ENCODE measurements at places on chromosomes 1 and 21.

DNA sequence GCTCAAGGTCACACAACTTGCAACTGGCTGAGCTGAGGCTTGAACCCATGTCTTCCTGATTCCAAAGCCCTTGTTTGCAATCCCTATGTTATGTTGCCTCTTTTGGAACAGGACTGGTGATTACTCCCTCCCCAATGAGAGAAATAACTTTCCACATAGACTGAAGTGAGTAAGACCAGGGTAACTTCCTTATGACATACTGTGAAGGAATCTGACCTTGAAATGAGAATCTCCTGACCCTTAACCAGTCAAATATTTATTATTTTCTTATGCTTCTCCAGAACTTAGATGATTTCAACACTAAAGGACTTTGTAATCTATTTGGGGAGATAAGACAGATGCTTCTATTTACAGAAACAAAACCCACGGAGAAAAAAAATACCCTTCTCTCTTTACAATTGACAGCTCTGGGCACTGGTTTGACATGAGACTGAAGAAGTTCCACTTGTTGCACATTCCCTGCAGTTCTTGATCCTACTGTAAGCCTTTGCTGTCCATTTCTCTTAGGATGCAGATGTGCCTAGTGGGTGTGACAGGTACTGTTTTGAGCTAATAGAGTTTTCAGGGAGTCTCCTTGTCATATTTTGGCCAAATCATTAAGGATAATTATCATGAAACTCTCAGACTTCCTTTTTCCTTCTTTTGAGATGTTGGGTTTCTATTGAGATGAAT lies 3.9 kb upstream of the RPTN start:
- no peak for DNase-seq

- no peak for DNase-seq
Measured at GRCh38 chr1:54475946-54476516, 69.8 kb upstream of the SSBP3 start.

GRCh38 chr1:59506952-59507351 lies 210.1 kb downstream of the FGGY start:
- DNase-seq: no peak

DNA sequence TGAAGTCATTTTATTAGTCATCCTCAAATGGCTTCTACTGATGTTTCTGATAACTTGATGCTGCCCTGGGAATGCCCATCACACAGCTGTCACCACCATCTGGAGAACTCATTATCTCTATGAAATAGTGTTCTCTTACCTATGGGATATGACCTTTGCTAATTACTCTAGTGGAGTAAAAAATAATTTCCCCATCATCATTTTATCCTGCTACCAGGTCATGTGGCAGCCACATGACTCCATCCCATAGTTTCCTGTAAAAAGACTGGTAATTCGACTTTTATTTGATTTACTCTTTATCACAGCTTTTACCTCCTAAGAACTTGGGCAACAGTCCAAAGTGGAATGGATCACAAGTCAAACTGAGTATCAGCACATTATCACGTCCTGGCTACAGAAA lies 76.1 kb upstream of the USP25 start:
- no peak for DNase-seq

- no peak for DNase-seq
Measured at GRCh38 chr1:118246646-118247045, 61.6 kb upstream of the SPAG17 start.

GRCh38 chr1:214700437-214700836 lies 97.4 kb downstream of the CENPF start:
- no peak for DNase-seq

DNA sequence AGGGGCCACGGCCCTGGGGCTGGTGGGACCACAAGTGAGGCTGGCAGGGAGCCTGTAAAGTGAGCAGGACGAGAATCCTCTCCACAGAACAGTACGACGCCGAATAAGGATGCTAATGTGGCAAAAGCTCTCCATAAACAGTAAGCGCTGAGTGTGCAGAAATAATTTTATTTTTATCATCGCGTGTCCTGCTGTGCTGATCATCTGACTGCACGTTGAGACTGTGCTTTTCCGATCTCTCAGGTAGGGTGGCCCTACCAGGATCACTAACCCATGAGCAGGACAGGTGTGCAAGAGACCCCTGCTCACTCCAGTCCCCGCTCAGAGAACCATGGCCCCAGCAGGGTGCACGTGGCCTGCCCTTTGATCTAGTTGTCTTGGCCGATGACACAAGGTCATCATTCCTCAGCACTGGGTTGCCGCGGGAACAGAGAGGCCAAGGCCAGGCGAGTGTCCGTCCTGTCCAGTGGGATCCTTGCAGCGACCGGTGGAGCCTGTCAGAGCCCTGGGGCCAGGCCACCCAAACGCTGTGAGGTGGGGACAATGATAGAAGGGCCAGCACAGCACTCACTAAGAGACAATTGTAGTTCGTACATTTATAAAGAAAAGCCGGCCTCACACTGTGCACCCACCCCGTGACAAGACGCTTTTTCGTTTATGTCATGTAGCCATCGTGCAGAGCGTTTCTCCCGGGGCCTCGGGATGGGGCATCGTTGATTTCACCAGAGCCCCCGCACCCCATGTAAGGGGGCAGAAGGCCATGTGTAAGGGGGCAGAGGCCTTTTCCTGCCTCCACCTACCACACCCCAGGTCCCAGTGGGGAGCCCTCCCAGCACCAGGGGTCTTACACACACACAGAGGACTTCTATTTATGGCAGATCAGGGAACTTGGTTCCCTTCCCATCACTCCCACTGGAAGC lies 52.7 kb upstream of the ADARB1 start:
- DNase-seq: no peak

DNA sequence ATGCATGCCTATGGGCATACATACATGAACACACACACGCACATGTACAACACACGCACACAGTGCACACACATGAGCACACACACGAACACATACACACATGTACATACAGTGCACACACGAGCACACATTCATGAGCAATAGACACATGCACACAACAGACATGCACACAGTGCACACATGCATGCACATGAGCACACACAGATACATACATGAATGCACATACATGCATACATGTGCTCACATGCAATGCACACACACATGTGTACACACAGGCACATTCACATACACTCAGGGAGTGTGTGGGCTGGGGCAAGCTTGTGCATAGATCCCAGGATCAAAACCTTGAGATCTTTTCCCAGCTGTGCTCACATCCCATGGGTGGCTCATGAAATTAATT lies 18.9 kb downstream of the CRYAA start:
- DNase-seq: no peak

DNA sequence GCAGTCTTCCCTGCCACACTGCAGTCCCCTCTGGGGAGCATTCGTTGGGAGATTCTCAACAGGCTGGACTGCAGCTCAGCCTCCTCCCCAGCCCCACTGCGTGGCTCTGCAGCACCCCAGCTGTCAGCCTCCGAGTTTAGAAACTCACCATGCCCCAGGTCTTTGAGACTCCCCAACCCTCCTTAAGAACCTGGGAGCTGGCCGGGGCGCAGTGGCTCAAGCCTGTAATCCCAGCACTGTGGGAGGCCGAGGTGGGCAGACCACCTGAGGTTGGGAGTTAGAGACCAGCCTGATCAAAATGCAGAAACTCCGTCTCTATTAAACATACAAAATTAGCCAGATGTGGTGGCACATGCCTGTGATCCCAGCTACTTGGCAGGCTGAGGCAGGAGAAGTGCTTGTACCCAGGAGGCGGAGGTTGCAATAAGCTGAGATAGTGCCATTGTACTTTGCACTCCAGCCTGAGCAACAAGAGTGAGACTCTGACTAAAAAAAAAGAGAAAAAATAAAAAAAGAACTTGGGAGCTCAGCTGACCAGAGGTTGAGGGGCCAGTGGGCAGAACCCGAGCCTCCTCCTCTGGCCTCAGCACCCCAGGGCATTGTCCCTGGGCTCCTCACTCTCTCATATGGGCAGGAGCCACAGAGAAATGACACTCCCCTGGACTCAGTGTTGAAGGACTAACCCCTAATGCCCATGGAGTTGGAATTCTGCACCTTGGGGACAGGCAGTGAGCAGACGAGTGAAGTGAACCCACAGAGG lies 5.6 kb downstream of the OLIG2 start:
- DNase-seq: no peak

GRCh38 chr1:150529017-150529416 lies 13.5 kb downstream of the FALEC start:
- DNase-seq: no peak

DNA sequence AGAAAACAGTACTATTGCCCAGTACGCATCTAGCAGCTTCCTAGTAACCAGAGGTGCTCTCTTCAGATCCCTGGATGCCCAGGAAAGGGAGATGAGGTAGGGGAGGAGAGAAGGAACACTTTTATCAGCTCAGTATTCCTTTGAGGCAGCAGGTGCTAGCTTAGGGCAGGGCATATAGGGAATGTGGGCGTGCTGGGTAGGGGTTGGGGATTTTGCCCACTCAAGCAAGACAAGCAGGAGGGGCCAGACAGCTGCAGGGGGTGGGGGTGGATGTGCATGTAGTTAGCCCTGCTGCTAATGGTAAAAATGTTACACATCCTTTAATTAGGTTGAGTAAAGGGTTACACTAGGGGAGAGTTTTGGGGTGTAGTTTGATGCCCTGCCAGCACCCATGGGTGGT lies 18.1 kb upstream of the AVPR1B start:
- DNase-seq: no peak

DNA sequence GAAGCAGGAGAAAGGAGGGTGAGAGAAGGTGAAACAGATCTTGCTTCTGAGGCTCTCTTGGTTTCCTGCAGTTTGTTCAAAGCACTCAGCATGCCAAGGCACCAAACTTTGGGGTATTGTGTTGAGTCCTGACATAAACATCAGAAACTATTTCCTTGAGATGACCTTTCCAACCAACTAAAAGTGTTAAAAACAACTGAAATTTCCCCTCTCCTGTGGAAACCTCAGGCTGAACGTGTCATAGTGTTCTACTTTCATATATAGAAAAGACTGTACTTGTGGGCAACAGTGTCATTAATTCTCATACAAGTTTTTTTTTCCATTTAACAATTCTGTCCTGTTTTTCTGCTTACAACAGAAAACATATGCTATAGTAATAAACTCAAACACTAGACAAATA lies 6.3 kb upstream of the LYST start:
- DNase-seq: no peak

DNA sequence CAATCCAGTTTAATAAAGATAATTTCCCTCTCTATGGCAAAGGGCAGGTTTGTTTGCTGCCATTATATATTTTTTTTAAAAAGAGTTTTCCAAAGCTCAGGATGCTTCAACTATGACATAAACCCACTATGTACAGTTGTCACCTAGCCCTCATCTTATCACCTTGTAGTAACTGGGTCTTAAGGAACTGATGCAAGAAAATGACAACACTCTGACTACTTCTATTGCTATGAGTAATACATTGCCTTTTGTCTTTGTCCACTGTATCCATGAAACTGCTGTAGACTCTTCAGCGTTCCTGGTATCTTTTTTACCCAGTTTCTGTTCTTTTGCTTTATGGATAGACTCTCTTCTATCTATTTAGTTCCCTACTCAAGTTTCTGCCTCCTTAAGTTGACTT lies 586.5 kb downstream of the NEGR1 start:
- no peak for DNase-seq

DNA sequence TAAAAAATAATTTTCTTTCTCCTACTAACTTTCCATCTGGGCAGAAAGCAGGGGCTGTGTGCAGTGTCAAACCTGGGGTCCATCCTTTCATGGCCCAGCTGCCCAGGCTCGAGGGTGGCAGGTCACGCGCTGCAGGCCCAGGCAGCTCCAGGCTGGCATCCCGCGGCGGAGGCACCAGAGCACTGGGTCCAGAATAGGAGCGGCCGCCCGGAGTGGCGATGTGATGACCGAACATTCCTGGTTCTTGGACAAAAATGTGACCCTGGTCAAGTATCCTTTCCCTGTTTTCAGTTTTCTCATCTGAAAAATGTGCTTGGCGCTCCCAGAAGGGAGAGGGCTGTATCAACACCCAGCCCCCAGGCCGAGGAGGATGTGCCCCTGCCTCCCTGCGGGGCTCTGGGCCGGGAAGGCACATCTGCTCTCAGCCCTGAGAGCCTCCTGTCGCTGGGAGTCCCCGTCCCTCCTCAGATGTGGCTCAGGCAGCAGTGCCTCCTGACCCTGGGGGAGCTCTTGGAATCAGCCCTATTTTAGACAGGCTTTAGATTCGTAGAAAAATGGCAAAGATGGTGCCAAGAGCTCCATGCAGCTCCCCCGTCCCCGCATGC lies 29.3 kb downstream of the SLX9 start:
- no peak for DNase-seq

DNA sequence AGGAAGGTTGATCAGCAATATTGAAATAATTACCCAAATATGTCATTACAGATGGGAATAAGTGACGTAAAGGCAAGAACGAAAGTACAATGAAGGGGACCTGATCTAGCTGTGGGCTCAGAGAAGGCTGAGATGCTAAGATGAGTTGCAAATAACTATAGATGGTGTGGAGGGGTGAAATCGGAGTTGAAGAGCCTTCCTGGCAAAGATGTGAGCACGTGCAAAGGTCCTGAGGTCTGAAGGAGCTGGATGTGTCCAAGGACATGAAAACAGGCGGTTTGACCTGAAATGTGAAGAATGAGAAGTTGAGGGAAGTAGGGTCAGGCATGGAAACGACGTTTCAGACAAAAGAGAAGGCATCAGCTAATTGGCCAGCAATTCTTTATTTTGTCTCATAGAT lies 61.6 kb upstream of the SLC45A1 start:
- DNase-seq: no peak

DNA sequence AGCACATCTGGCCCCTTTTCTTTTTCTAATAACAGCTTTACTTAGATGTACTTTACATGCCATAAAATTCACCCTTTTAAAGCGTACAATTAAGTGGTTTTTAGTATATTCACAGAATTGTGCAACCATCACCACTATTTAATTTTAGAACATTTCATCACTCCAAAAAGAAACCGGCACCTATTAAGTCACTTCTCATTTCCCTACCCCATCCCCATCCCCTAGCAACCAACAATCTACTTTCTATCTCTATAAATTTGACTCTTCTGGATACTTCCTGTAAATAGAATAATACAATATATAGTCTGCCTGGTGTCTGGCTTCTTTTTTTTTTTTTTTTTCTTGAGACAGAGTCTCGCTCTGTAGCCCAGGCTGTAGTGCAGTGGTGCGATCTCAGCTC lies 59.5 kb upstream of the ENAH start:
- no peak for DNase-seq

DNA sequence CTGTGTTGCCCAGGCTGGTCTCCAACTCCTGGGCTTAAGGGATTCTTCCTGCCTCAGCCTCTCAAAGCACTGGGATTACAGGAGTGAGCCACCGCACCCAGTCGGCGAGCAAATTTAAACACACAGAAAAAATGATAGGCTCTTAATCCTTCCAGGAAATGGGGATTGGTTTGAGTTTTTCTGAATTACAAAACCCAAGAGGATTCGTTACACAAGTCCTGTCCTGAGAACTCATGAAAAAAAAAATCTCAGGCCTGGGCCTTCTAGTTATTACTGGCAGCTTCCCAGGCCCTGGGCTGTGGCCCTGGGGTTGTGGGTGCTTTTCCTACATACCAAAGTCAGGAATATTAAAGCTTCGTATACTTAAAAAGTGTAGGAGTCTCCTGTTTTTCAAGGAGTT lies 6.3 kb upstream of the IFNGR2 start:
- no peak for DNase-seq

GRCh38 chr1:227744668-227745067 lies 9.4 kb downstream of the SNAP47 start:
- no peak for DNase-seq

All from stimulated activated CD8-positive, alpha-beta memory T cell treated with anti-CD3 and anti-CD28 coated beads, Interleukin-4, amount 100 ng/mL, for 4 hours (primary cell).